Amniotic stem cell (primary cell): ENCODE measurements at places on chromosomes 7 and 10.

GRCh38 chr7:19209166-19209696 lies 64.0 kb upstream of the FERD3L start:
- DNase-seq: no peak

DNA sequence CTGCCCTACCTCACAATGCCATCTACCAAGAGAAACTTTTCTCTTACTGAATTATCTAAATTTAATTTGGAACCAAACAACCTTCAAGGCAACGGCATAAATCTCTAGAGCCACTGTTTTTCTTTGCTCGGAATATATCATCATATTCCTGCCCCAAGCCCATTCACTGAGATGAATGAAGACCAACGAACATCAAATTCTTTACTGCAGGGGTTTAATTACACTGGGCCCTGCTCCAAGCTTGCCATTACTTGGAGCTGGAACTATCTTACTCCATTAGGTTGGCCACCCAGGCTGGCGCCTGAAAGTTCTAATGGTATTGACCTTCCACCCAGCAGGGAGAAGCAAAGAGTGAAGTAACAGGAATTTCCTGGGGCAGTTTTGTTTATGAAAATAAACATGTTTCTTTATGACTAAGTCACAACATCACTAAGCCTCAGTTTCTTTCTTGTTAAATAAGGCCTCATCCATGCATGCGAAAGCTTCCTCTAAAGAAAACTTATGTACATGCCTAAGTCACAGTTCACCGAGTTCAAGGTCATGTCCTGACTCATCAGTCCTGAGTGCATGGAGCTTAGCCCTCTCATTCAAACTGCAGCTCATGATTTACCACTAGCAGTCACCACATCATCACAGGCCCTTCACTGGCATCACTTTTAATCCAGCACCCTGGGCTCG lies 42.1 kb upstream of the ANAPC16 start:
- DNase-seq: no peak

DNA sequence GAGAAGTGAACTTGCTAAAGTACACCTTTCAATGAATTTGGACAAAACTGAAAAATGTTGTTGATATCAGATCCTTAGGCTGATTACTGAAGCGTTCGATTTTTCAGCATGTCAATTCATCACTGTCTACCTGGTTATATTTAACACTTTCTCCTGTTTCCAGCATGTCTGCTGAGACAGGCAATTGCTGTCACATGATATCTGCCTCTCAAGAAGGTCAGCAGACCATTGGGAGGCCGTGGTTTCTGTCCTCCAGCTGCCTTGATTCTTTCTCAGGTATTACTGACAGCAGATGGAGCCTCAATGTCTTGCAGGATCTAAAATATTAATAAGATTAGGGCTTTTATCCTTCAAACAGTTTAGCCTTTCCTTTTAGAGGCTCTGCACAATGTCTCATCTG lies 127.5 kb downstream of the SNX10 start:
- no peak for DNase-seq

- DNase-seq: no peak
Measured at GRCh38 chr10:5484205-5484604, 15.2 kb downstream of the CALML5 start.

- DNase-seq: no peak
Measured at GRCh38 chr10:36344240-36345174, 702.4 kb upstream of the FZD8 start.

- DNase-seq: no peak
Measured at GRCh38 chr10:61120805-61121204, 176.8 kb upstream of the RHOBTB1 start.

- DNase-seq: no peak
Measured at GRCh38 chr10:3426190-3426845, 253.7 kb upstream of the PITRM1 start.

DNA sequence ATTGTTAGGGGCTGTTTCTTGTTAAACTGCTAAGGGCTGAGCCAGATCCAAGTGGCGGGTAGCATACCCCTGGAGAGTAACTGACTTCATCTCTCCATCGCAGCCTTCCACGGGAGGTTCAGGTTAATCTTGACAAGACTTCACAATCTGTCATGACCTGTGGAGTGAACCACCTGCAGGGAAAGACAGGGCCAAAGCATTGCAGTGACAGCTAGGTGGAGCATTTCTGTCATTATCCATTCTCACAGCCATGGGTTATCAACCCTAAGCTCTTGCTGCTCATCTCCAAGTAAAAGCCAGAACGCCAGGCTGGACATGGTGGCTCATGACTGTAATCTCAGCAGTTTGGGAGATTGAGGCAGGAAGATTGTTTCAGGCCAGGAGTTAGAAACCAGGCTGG lies 17.2 kb downstream of the ABCC2 start:
- no peak for DNase-seq

- no peak for DNase-seq
Measured at GRCh38 chr7:12358694-12359093, 45.0 kb downstream of the VWDE start.

DNA sequence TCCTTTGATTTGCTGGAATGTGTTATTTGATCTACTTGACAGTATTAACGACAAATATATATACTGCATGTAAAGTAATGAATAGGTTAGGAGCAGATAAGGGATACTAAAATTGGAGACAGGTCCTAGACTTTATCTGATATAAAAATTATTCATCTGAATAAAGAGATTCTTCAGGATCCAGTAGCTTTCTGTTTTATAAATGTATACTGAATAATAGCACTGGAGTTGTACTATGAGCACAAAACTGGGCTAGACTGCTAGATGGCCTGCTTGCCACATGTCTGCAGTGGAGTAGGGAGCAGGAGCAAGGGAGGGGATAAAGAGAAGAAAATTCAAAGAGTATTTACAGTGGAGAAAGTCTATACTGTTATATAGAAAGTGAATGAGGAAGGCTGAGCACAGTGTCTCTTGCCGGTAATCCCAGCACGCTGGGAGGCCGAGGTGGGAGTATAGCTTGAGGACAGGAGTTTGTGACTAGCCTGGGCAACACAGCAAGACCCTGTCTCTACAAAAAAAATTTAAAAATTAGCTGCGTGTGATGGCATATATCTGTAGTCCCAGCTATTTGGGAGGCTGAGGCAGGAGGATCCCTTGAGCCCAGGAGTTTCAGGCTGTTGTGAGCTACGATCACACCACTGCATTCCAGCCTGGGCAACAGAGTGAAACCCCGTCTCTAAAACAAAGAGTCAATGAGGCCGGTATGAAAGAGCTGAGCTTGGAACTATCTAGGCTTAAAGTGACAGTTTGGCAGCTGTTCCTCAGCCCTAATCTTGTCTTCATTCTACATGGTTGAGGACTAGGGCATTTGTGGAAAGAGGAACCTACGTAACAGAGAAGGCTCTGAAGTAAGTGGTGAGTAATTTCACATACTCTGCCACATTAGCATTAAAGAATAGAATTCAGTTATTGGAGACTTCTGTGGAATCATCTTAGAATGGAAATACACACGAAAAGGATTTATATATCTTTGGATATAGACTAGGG lies 41.8 kb downstream of the CD36 start:
- no peak for DNase-seq

- no peak for DNase-seq
Measured at GRCh38 chr7:70408477-70408876, 723.5 kb upstream of the GALNT17 start.

DNA sequence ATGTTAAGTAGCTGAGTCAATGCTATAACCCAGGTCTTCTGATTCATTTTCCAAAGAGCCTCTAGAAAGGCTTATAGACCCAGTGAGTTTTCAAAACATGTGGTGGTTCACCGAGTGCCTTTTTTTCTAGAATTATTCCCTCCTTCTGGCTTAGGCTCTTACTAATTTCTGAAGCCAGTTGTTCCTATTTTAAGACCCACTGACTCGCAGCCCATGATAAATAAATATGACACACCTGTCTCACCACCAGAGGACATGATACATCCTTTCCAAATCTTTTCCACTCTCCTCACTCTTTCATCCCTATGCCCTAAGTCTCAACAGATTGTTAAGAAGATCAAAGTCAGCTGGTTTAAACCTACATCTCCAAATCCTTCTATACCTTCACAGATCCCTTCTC lies 126.0 kb upstream of the WNT16 start:
- DNase-seq: no peak

GRCh38 chr10:131750973-131751826 lies 149.6 kb upstream of the PPP2R2D start:
- DNase-seq: no peak

GRCh38 chr10:6400331-6400730 lies 179.7 kb downstream of the PRKCQ start:
- no peak for DNase-seq

- no peak for DNase-seq
Measured at GRCh38 chr7:107181172-107181571, 12.4 kb downstream of the HBP1 start.

- DNase-seq: no peak
Measured at GRCh38 chr7:75055155-75055554, 18.4 kb downstream of the RCC1L start.

GRCh38 chr7:57354679-57355338 lies 95.2 kb upstream of the ZNF716 start:
- no peak for DNase-seq

GRCh38 chr7:41292487-41292886 lies 410.4 kb downstream of the INHBA start:
- no peak for DNase-seq

DNA sequence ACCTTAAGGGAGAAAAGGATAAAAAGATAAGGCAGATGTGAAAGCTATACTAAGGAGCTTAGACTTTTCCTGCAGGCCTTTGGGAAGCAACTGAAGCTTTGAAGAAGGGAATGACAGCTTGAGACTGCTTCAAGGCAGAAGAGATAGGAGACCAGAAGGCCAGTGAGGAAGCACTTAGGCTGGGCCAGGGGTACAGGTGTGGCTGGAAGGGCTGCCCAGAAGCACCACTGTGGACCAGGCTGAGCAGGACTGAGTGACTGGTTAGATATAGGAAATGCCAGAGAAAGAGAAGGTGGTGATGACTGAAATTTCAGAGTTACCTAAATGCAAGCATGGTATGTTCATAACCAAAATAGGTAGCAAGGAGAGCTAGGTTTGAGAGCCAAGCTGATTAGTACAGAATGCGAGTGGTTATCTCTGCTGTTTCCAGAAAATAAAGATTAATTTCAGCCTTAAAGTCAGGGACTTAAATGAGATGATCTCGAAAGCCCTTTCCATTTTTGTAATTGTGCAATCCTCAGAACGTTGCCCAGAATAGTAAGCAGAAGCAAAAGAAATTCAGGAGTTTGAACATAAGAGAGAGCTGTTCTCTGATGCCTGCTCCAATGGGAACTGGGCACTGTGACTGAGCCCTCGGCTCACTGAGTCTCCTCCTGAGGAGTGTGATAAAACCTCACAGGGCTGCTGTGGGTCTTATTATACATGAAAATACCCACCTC lies 54.9 kb downstream of the MET start:
- no peak for DNase-seq
